ENCODE measurements at places on chromosomes 2 and 18.

DNA sequence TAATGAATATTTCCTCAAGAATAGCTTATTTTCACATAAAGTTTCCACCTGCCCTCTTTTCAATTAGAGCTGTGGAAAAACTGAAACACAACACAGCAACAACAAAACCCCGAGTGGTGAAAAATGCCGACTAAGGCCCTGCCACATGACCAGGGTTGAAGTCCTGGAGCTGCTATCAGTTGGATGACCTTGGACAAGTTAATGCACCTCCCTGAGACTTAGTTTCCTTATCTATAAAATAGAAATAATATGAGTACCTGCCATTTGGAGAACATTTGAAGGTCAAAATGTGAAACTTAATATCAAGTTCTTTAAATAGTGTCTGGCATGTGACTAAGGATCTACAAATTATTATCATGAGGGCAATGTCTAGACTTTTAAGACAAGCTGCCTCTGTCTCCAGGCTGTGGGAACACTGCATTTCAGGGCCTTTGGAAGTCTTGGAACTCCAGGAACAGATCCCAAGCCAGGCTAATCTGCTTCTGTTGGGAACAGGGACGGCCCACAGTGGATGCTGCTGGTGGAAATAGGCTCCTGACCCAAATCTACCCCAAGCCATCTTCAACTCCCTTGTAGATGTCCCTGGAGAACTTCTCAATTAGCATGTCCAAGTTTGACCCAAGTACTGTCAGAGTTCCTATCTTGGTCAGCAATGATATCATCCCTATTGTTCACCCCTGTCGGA is 42.0 kb upstream of the TRIB2 start:
- no peak for DNase-seq

DNA sequence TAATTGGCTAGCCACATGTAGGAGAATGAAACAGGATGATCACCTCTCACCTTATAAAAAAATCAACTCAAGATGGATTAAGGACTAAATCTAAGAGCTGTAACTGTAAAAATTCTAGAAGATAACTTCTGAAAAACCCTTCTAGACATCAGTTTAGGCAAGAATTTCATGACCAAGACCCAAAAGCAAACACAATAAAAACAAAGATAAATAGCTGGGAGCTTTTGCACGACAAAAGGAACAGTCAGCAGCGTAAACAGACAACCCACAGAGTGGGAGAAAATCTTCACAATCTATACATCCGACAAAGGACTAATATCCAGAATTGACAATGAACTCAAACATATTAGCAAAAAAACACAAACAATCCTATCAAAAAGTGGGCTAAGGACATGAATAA is 316.3 kb downstream of the METTL4 start:
- DNase-seq = no peak

DNA sequence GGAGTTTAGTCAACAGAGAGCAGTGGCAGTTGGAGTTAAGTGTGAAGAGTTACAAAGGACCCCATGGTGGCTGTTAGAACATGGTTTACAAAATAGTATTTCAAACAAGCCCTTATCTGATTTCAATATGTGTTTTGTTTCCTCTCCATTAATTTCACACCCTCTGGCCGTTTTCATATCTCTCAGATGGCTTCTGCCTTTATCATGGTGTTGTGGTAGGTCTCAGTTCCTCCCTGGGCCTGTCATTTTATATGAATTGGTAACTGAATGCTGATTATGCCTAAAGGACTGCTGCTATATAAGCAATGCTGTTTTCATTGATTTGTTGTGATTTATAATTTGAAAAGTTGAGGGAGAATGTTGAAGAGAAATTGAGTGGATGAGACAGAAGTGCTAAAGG is 686.7 kb downstream of the NYAP2 start:
- no peak for DNase-seq

DNA sequence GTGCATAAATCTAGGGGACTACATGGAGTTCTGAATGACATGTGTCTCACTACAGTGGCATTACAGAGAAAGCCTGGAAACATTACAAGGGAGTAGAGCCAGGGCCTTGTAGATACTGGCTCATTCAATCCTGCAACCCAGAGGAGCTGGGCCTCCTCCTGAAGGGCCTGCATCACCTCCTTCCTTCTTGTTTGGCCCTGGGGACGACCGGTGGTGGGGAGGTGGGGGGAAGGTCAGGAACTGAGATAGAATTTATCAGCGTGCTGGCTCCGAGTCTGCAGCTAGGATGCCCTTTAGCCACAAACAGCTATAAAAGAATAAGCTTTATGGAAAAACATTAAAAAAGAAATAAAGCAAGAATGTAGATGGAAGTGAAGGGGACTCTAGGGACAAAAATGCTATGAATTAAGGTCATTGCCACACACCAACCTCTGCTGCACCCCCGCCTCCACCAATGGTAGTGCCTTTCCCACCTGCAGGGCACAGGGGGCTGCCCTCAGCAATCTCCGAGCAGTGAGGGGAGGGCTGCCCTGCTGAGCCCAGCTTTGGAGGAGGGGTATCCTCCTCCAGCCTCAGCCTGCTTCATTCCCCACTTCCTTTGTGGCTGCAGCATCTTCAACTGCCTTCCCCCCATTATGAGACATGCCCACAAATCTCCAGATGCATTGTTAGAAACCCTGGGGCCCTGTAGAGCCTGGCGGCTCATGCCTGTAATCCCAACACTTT is 149.0 kb downstream of the MSH2 start:
- no peak for DNase-seq

GRCh38 chr2:82837588-82838304 is 1621.3 kb downstream of the SUCLG1 start:
- DNase-seq = no peak

- DNase-seq = no peak
These were observed 87.1 kb upstream of the SLC66A3 start for GRCh38 chr2:11068079-11068741.

GRCh38 chr2:178191004-178191508 is 3.3 kb upstream of the OSBPL6 start:
- DNase-seq = no peak

DNA sequence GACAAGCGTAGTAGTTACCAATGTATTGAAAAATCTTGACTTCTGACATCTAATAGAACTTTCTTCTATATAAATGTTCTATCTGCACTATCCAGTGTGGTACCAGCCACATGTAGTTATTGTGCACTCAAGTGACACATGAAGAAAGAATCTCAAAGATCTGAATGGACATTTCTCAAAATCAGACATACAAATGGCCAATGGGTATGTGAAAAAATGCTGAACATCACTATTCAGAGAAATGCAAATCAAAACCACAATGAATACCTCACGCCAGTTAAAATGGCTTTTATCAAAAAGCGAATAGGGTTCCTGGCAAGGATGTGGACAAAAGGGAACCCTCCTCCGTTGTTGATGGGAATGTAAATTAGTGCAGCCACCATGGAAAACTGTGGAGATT is 37.5 kb upstream of the SMCHD1 start:
- DNase-seq = no peak

GRCh38 chr2:134253117-134253704 is 661 bp upstream of the MGAT5 start:
- DNase-seq = no peak

GRCh38 chr18:2223849-2224248 is 347.5 kb downstream of the METTL4 start:
- no peak for DNase-seq

DNA sequence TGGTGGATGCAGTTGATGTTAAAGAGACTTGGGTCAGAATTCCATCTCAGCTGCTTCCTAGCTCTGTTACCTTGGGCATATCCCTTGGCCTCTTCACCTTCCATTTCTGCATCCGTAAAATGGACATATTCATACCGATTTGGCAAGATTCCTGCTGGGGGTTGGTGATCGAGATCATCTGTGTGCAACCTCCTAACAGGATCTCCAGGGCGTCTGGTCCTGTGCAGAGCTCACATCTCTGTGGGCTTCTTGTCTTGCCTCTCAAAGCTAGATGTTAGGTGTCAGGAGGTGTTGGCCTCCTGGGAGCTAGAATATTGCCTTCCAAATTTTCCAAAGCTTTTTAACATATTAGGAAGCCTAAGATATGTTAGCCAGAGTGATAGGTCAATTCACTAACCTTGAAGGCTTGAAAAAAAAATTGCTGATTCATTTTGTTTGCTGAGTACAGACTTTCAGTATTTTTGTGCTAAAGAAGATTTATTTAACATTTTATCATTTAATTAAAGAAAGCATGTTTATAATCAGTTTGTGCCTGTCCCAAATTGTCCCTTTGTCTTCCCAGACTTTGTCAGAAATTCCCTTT is 69.7 kb upstream of the ZNF516 start:
- DNase-seq = no peak

DNA sequence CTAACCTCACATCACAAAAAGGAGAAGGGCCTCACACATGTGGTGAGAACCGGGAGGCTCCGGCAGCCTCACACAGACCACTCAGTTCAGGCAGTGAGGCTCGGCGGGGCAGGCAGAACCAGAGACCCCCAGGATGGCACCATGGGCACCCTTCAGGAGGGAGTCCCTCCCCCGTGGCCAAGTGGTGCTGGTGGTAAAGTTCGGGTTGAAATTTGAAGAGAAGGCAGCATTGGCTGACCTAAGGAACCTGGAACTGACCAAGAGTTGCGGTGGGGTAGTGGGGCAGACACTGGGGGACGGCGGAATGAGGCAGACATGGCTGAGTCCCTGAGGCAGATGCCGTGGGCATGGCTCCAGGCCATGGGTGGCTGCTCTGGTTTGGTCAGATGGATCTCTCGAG is 239.3 kb upstream of the MYT1L start:
- no peak for DNase-seq

DNA sequence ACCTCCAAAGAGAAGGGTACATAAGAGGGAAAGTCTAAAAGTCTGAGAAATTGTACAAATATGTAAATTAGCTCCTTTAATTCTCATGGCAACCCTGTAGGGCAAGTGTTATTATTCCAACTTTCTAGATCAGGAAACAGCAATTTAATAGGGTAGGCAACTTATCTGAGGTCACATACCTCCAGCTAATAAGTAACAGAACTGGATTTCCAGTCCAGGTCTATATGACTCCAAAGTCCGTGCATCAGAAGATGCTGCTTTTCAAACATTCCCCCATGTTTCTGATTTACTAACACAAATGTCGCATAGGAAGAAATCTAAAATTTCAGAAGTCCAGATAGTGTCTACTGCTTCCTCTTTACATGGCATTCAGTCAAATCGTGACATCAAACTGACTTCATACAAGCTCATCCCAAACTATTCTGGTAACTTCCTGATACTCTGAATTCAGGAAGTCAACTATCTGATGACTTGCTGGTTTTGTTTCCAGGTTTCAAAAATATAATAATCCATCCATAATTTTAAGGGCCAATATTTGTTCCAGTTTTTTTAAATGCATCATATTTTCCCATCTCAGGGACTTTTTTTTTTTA is 419.3 kb upstream of the ACVR2A start:
- no peak for DNase-seq

DNA sequence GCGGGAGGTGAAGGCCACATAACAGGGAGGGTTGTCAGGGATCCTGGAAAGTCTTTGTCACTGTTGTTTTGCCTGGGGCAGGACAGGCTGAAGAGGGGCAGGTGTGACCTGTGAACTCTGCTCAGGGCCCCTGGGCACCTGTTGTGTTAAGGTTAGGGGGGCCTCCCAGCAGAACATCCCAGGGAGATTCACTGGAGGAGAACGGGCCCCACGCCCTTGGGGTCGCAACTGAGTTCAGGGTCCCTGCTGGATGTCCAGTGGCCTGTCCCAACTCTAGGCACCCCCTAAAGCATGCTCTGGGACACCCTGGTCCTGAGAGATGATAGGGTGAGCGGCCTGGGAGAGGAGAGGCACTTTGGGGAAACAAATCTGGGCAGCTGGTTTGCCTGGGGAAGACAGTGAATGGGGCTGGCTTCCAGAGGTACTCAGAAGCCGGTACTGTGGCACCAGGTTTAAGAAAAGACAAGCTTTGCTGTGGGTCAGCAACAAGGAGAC is 22.9 kb downstream of the GPR35 start:
- DNase-seq = no peak

DNA sequence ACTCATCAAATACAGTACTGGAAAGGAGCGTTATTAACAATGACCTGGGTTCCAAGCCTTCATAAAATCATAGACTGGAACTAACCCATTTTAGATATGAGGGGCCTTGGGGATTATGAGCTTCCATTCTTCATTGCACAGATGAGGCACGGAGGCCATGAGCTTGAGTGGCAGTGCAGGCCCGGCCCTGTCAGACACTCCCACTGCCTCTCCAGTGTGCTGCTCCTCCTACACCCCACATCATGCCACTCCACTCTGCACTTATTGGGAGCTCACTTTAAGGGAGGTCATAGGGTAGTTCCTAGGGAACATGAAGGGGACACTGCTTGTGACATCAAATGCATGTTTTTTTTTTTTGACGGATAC is 77.9 kb downstream of the TSN start:
- DNase-seq = no peak

- no peak for DNase-seq
These were observed 5.4 kb downstream of the MARS2 start for GRCh38 chr2:197710424-197711042.

DNA sequence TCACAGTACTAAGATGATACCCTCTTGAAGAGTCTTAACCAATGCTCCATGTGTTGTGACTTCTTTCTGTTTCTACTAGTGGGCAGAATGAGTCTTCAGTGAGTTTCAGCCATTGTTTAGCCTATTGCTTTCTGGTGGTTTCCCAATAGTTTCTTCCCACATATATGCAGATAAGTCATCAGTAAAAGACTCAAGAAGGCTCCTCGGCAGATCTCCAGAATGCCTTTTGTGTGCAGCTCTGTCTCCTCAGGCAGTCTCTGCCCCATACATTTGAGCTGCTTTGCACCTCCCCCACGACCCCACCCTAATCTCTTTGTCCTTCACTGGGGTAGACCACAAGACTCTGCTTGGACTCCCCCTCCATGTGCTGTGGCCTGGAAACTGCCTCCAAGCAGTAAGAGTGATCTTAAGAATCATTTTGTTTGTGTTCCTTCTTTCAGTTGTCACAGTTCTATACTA is 71.6 kb upstream of the CHRNA1 start:
- DNase-seq = no peak

DNA sequence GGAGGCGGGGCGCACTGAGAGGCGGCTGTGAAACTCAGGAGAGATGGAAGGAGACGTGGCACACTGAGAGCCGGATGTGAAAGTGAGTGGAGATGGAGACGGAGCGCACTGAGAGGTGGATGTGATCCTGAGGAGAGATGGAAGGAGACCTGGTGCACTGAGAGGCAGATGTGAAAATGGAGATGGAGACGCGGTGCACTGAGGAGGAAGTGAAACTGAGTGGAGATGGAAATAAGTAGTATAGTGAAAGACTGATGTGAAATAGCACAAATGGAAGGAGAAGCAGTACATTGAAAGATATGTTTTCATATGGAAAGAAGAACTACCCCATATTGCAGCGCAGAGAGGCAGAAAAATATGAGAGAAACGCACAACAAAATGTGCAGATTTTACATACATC is 281.6 kb upstream of the RGPD4 start:
- DNase-seq = no peak

GRCh38 chr2:233822781-233823730 is 31.3 kb downstream of the HJURP start:
- no peak for DNase-seq
